ENCODE measurements at places on chromosomes 7 and 10.

DNA sequence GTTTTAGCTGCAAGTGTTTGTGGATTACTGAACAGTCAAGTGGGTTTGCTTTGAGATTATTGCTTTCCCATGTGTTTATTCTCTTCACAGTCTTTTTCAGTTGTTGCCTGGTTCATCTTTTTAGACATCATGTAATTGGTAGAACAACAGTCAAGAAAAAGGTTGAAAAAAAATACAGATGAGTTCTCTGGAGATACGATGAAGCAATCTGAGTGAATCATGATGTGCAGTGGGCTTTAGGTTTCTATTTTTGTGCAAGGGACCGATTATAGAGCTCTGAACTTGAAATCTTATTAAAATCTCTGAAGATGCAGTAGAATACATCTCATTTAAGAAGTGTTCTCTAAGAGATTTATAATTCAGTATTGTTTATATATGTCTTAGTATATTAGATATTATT is 145.7 kb downstream of the SDK1 start:
- no peak for DNase-seq

GRCh38 chr10:122462533-122463465 is 1.4 kb downstream of the HTRA1 start:
- DNase-seq = no peak

DNA sequence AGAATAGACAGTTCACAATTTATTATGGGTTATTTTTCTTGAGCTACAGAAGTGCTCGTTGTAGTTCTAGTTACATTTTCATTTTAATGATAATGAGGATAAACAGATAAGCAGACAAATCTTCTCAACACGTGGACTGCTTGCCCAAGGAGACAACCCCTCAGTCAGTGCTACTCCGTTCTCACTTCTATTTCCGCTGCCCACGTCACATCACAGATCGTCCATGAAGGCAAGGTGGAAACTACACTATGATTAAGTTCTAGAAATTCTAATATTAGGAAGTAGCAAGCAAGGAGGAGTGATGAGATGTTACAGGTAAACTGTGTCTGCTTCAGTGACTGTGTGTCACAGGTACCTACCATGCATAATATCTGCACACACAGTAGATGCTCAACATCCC is 210.5 kb downstream of the CHCHD3 start:
- DNase-seq = no peak

DNA sequence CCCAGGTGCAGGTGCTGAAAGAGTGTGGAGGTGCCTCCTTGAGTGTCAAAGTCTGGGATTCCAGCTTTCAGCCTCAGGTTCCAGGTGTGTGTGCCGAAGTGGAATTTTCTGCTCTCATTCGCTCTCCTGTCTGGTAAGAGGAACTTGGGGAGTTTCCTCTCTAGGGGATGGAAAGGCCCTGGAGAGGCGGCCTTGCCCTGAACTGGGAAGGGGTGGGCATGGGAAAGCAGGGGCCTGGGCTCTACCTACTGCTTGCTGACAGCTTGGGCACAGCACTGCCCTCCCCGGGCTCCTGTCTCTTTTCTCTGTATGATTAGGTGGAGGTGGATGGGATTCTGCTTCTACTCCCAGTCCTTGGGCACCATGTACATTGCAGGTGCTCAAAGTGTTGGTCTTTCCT is 192.8 kb downstream of the ZNF716 start:
- DNase-seq = no peak

DNA sequence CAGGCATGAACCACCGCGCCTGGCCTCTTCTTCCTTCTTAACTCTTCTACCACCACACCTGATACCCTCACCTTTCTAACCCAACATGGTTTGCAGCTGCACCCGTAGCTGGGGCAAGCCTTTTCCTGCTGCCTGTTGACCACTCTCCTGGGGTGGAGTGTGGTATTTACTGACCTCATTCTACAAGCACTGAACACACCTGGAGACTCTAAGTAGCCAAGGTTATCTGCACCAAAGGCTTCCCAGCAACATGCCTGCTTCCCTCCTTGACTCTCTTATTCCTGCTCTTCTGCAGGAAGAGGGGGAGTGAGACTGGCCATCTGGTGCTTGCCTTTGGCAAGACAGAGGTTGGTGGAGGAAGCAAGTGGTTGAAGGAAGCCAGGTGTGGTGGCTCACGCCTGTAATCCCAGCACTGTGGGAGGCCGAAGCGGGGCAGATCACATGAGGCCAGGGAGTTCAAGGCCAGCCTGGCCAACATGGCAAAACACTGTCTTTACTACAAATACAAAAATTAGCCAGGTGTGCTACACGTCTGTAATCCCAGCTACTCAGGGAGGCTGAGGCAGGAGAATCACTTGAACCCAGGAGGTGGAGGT is 10.1 kb downstream of the ACTR1A start:
- DNase-seq = no peak

DNA sequence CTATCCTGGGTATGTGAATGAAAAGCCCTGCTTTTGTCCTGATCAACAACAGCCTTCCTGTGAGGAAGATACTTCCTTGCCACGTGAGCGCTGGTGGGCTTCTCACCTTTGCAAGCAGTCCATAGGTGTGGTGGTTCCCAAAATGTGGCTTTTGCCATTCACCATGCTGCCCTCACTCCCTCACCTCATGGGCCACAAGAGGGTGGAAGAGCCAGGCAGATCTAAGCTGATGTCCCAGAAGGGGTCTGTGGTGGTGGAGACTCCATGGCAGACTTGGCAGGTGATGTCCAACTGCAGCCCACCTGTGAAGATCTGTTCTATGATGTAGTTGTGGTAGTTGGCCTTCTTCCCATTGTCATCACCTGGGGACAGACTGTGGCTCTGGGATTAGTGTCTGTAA is 147.4 kb downstream of the BBS9 start:
- DNase-seq = no peak

- DNase-seq = no peak
Measured at GRCh38 chr7:36025190-36025589, 127.9 kb upstream of the EEPD1 start.

DNA sequence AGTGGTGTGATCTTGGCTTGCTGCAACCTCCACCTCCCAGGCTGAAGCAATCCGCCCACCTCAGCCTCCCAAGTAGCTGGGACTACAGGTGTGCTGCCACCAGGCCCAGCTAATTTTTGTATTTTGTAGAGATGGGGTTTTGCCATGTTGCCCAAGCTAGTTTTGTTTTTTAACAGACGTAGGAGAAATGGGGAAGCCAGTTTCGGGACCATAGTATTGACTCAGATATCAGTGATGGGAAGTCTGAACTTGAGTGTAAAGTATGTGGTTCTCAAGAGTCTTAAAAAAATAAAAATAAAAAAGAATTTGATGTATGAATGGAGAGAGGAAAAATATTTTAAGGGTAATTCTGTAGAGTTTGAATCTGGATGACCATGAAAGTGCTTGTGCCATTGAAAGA is 34.2 kb downstream of the SP4 start:
- DNase-seq = no peak

DNA sequence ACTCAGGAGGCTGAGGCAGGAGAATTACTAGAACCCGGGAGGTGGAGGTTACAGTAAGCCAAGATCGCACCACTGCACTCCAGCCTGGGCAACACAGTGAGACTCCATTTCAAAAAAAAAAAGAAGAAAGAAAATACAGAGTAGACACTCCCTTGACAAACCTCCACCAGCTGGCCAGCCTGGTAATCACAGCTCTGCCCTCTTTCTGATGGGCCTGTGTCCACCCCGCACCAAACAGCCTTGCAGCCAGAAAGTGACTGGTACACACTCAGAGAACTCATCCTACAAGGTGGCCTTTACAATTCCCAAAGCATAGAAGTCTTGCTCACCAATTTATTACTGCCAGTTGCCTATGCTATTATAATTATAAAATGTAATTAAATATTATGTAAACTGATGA is 66.6 kb downstream of the COBL start:
- no peak for DNase-seq

GRCh38 chr10:79284158-79284871 is 63.0 kb upstream of the PPIF start:
- no peak for DNase-seq

- DNase-seq = no peak
Measured at GRCh38 chr10:767211-767610, 77.7 kb upstream of the DIP2C start.

DNA sequence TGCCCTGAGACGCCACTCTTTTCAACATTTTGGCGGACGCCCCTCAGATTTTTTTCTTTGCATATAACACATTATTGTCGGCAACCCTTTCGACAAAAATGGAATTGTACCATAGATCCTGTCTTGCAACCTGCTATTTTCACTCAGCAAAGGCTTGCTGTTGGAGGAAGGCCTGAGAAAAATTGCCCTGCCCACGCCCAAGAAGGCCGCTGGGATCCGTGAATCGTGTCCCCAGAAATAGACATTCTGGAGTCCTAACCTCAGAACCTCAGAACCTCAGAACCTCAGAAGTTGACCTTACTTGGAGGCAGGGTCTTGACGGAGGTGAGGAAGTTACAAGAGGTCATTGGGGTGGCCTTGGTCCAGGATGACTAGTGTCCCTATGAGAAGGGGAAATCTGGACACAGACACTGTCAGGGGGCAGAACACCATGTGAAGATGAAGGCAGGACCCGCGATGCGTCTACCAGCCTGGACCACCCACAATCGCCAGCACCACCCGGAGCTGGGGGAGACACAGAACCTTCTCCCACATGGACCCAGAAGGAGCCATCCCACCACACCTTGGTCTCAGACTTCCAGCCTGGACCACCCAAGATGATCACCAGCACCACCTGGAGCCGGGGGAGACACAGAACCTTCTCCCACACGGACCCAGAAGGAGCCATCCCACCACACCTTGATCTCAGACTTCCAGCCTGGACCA is 19.1 kb upstream of the DNAAF5 start:
- no peak for DNase-seq
